Stimulated activated CD4-positive, alpha-beta T cell treated with anti-CD3 and anti-CD28 coated beads, Interleukin-4, amount 100 ng/mL, for 4 hours (primary cell): ENCODE measurements at places on chromosomes 6 and 20.

- no peak for DNase-seq
Observed at GRCh38 chr20:57653910-57654309, 33.7 kb upstream of the ZBP1 start.

DNA sequence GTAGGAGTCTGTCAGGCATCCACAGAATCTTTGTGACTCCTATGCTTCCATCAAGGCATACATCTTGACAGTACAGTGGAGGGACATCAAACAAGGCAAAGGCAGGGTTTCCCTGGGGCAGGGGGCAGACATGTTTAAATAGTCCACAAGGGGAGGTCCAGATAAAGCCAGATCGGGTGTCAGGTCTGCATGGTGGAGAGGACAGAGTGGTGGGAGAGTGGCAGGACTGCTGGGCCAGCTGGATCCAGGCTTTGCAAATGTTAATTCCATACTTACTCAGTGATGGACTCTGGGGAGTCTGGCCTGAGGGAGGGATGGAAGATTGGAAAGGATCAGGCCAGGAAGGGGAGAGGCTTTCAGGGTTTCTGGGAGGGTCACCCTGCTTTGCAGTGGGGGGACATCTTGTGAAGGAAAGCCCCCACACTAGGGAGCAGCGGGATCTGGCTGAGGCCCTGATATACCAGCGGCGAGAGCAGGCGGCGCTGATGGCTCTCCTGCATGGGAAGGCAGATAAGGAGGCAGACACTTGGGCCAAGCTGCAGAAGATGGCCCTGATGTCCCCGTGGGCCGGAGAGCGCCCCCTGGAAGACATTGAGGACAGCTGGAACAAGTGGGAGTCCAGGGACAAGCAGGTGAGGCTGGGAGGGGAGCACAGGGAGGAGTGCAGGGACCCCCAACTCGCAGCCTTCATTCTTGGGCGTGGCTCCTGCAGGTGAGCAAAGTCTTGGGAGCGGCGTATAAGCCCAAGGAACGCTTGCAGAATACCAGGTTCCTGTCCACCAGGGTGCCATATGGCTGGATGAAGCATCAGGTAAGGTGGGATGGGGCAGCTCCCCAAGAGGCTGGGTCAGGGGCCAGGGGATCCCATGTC lies 44.6 kb downstream of the SUN5 start:
- no peak for DNase-seq

DNA sequence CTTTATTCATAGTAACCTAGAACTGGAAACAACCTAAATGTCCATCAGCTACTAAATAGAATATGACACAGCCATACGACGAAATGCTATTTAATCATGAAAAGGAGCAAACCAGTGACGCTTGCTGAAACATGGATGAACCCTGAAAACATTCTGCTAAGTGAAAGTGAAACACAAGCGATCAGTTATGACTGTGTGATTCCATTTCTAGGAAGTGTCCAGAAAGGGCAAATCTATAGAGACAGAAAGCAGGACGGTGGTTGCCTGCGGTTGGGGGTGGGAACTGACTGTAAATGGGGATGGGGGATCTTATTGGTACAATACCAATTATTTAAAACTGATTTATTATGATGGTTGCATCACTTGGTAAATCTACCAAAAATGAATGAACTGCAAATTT lies 126.8 kb downstream of the IPCEF1 start:
- peak; percentile 46 for DNase-seq

- no peak for DNase-seq
Observed at GRCh38 chr6:122372647-122373046, 26.8 kb upstream of the HSF2 start.

DNA sequence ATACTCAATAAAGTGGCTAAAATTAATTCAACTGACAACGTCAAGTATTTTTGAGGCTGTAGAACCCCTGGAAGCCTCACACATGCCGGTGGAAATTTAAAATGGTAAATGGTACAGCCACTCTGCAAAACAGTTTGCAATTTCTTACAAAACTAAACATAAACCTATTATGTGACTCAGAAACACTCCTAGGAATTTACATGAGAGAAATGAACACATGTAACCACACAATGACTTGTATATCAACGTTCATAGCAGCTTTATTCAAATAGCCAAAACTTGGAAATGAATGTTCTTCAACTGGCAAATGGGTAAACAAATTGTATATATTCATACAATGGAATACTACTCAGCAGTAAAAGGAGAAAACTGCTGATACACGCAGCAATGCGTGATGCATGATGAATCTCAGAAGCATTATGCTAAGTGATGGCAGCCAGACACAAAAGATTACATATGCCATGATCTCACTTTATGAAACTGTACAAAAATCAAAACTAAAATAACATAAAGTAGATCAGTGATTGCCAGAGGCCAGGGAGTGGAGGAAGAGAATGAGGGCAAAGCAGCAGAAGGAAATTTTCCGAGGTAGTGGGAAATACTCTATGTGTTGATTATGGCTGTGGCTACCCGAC lies 112.5 kb downstream of the FAM50B start:
- DNase-seq, result no peak

- DNase-seq, result no peak
Observed at GRCh38 chr6:2563635-2564034, 187.1 kb downstream of the MYLK4 start.

DNA sequence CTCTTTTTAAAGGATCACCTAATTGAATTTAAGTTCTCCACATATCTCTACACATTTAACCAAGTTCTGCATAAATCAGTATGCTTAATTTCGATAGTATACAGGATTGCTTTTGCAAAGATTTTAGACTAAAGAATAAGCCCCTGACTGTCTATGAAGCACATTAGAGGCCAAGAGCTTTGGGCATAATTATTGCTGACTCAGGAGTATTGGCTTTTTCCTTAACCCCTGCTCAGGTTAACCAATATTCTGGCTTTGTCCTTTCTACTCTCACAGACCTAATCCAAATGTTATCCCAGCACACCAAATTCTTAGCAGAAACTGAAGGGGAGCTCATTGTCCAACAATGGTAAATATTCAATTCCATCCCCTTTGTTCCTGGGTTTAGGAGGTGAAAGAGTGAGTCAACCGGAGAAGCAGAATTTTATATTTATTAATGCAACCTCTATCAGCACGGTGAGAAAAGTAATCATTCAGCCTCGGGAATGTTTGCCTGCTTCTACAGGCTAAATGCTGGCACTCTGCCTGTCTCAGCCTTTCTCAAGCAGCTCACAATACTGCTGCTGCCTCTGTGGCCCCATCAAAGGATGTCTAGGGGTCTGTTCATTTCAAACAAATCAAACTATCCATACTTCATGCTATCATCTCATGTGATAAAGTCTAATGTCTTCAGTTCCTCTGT lies 125.0 kb downstream of the SIM1 start:
- no peak for DNase-seq

GRCh38 chr6:1144842-1145767 lies 166.8 kb upstream of the FOXQ1 start:
- no peak for DNase-seq

DNA sequence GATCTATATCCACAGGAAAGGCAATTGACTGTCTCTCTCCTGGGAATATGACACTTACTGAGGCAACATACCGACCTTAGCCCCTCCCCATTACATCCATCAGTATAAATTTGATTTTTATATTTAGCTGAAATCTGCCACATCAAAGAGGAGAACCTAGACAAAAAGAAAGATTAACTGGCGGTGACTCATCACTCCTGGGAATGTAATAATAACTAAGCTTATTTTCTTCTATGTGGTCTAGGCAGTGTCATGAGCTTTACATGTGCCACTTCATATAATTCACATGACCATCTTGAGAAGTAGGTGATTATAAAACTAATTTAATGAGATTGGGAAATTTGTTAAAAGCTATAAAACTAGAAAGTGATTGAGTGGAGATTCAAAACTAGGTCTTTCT lies 520.0 kb upstream of the HS3ST5 start:
- no peak for DNase-seq

DNA sequence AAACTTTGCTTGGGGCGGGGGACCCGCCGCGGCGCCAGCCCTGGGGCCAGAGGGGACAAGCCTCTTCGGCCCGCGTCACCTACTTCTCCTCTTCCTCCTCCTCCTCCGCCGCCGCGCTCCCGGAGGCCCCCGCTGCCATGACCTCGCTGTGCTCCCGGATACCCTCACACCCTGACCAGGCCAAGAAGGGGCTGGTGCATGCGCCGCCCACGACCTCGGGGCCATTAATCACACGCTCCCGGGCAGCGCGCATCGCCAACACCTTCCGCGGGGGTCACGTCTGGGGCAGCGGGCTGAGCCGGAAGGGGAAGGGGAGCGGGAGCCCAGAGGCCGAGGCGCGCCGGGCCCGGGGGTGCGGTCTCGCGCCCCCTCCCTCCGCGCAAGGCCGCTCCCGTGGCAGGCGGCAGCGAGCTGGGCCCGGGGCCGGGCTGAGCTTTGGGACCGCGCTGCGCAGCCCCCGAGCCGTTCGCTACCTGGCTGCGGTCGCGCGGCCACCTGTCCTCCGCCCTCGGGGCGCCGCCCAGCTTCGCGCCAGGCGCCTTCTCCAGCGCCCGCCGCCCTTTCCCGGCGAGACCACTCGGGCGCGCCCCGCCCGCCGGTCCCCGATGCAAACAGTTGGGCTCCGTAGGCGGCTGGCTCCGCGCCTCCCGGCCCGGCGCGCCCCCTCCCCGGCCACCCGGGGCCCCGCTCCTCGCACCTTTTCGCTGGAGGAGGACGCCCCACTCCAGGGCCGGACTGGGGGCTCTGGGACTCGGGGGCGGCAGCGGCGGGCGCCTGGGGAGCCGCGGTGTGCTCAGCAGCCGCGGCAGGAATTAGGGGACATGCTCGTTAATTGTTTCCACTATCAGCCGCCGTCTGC lies 575 bp upstream of the CNR1 start:
- DNase-seq, result no peak

GRCh38 chr6:117264369-117264691 lies 1.0 kb upstream of the VGLL2 start:
- DNase-seq, result no peak

DNA sequence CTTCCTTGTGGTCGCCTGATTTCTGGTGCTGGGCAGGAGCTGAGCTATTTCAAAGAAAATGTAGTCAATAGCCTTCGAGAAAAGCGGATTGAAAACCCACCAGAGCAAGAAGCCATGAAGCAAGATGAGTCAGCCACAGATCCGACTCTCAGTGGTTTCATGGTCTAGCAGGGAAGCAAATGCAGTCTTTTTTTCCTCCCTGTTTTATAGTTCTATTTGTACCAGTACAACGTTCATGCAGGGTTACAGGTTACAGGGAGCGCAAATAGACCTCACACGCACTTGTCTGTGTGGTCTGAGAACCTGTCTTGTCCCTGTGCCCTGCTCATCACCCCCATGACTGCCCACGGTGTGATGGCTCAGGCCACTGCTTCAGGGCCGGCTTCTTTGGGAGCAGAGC lies 309.8 kb upstream of the SUPT3H start:
- no peak for DNase-seq

- DNase-seq, result peak; percentile 80
Observed at GRCh38 chr6:26595669-26596269, 984 bp upstream of the ABT1 start.

GRCh38 chr6:117025310-117025709 lies 148.3 kb downstream of the RFX6 start:
- no peak for DNase-seq

DNA sequence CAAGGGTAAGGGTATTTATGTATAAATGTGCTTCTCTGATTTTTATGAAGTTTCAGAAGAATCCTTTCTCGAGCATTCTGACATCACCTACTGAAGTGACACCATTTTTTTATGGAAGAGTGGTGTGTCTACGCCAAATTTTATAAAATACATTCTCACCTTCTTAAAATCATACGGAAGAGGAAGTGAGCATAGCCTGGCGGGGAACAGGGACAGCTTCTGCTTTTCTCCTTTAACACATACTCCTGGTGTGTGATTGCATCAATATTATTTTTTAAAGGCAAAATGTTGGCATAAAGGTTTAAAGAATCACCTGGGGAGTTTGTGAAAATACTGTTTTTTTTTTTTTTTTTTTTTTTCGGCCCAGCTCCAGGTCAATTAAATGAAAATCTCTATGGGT lies 733.6 kb upstream of the MAN1A1 start:
- no peak for DNase-seq

DNA sequence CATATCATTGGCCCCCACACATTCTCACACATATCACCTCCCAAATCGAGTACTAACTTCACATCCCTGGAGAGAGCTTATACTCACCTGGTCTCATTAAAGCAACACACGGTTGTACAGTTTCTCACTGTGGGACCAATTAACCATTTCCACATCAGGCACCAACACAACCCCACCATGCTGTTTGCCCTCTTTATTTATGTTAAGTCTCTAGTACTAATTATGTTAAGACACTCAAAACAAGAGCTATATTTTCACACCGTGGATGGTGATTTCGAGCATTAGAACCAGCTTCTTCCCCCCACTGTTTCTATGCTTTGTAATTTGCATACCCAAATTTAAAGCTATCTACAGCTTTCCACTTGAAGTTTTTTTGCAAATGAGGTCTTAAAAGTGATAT lies 6.3 kb downstream of the SCML4 start:
- no peak for DNase-seq

- DNase-seq, result no peak
Observed at GRCh38 chr6:32883789-32884188, 29.8 kb downstream of the PSMB9 start.

DNA sequence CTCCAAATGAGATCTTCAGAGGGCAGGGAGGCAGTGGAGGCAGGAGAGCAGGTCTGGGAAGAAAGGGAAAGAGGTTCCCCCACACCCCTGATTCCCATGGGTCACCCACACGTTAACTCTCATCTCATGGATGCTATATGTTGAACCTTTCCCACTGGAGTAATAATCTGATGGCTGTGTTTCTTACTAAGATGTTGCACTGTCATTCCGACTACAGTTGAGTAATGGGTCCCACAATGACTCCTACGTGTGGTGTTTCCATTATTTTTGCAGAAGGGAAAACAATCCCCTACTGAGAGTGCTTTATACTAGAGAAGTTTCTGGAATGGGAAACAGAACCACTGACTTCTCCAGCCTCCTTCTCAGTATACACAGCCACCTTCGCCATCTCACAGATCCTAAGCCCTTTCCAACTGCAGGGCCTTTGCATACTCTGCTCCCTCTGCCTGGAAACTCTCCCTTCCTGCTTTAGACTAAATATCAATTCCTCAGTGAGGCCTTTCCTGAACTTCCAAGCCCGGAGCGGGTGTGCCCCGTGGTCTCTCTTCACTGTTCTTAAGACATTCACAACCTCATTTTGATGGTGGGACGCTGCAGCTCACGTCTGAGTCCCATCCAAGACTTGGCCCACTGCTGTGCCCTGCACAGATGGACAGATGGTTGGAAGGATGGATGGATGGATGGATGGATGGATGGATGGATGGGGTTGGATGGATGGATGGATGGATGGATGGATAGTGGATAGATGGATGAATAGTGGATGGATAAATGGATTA lies 238.6 kb upstream of the PMEPA1 start:
- no peak for DNase-seq

DNA sequence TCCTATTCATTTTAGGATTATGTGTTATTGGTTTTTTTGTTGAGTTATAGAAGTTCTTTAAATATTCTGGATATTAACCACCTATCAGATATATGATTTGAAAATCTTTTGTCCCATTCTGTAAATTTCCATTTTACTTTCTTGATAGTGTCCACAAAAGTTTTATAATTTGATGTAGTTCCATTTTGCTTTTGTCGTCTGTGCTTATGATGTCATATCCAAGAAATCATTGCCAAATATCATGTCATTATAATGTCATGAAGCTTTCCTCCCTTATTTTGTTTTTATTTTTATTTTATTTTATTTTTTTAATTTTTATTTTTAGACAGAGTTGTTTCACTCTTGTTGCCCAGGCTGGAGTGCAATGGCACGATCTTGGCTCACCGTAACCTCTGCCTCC lies 21.0 kb upstream of the NANP start:
- DNase-seq, result no peak
